Lower leg skin (tissue), 4 donors: ENCODE measurements at places on chromosomes 1 and 21.
A peak's percentile ranks its signal among the peaks of the same experiment; 100 is the strongest.

DNA sequence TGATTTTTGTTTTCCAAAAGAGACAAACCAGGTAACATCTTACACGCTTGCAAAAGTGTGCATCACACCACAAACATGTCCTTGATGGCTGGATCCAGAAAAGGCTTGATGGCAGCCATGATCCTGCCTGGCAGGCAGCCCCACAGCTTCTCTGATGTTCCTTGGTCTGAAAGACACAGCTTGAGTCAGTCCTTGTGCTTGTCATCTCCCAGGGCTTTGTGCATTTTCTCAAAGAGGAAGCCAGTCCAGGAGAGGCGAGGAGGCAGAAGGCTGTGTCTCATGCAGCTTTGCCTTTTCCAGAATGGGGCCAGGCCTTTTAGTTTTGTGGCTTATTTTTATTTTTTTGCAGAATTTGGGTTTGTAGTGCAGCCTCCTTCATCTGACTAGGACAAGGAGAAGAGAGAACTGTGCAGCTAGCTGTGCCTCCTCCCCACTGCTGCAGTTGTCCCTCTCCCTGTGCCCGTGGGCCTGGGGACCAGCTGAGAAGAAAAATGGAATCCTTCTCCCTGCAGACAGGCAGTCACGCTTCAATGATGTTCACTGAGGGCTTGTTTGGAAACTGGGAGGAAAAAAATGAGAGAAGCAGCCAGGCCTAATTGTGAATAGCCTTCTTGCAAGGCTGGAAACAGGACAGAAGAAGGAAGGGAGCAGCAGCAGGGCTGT is 7.4 kb downstream of the FNDC5 start:
- no peak for DNase-seq

DNA sequence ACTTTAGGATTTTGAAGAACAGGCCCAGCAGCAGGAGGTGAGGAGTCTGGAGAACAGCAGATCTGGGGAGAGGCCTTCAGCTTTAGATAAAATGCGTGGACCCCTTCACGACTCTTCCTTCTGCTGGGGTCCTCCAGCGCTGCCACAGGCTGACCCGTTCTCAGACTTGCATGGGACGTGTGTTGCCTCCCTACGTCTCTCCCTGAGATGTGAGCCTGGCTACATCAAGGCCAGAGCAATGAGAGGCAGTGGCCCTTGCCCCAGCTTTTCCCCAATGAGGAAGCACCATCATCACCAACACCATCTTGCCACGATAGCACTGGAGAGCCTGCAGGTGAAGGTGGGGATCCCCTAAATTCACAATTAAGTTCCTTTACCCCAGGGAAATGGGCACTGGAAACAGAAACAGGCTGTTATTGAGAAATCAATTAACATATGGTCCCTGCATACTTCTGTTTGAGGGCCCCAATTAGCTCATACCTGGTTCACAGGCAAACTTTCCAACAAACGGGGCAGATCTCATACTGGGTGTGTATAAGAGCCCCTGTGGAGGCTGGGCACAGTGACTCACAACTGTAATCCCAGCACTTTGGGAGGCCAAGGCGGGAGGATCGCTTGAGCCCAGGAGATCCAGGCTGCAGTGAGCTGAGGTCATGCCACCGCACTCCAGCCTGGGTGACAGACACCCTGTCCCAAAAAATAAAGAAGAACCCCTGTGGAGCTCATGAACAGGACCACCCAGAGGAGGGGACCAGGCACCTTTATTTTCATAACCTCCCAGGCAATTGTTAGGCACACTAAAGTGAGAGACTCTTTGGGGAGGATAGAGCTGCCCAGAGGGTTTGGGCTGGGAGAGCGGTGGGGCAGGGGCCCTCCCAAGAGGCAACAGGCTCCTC is 12.1 kb upstream of the ADAMTSL4 start:
- no peak for DNase-seq

DNA sequence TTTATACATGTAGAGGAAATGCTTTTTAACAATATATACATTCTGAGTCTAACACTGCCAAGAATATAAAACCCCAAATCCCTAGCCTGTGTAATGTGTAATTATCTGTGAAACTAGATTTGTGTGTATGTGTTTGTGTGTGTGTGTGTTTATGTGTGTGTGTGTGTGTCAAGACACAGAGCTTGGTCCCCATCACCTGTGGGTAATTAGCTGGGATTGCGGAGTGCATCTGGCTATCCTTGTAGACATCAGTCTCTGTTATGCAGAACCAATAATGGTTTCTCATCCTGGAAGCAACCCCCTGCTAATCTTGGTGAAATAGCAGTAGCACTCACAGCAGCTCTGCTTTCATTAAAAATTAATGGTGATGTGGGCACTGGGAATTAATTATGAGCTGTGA is 26.3 kb upstream of the ST6GALNAC3 start:
- DNase-seq = no peak

DNA sequence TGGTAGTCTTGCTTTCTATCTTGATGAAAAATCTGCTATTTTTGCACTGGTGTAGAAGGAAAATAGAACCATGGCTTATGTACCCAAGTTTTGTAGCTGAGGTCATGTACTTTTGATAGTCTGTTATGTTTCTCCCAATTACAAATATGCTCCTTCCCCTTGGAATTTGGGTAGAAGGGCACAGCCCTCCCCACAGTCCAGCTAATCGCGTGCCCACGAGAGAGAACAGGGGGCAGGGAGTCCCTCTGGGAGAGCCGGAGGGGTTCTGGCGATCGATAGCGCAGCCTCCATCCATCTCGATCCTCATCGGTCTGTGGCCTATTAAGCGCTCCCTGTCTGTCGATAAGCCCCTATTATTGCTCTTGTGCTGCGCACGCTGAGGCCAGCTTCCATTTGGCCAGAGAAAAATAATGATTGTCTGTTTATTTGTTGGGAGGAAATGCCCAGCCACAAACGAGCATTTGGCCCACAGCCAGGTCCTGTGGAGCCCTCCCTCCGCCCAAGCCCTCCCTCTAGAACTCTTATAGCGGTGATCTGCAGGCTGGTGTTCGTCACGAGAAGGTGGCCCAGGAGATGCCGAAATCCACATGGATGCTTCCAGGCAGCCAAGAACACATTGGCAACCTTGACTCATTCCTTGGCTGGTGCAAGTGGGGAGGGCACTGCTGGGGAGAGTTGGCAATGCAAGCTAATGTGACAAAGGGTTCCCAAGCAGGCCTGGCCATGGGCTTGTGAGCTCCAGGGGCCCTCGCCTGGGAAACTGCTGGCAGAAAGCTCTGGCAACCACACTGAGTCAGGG is 134.7 kb upstream of the TNR start:
- DNase-seq = no peak

DNA sequence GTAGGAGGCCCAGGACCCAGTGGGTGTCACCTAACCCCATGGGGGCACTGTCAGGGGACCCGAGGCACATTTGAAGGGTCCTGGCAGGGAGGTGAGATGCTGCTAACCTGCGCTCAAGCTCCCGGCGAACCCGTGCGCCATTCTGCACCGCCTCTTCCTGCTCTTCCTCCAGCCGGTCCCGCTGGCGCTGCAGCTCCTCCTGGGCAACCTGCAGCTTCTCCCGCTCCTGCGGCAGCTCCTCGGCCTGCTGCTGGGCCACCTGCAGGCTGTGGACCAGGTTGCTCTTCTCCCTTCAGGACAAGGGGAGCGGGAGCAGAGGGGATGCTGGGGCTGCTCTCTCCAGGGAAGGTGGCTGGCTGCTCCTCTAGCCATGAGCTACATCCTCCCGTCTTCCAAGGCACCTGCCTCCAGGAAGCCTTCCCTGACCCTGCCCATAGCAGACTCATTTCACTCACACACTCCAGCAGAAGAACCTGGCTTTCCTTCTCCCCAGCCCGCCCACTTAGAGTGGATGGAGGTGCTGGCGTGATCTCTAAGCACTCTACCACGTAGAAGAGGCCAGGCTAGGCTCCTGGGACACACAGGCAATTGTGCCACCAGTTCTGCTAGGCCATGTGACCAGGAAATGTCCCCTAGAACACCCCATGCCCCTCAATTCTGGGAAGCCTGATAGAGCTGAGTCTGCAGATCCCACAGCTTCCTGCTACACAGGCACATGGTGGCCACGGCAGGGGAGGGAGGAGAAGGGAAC is 15.2 kb upstream of the NBPF1 start:
- no peak for DNase-seq

GRCh38 chr1:17620448-17620847 is 81.0 kb downstream of the ARHGEF10L start:
- no peak for DNase-seq

DNA sequence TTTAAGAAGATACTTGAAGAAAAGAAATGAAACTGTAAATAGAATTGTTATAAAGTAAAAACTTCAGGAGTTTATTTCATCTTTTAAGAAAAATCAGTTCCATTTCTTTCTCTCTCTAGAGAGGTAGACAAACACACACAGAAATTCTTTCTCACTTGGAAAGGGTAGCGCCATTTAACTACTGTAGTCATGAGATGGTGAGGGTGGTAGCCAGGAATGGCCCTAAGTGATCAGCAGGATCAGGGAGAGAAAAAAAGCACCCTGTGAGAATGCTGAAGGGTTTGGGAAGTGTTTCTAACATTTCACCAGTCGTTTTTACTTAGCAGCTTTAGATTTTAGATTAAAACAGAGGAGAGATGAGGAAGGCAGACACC is 205.7 kb upstream of the RUNX1 start:
- no peak for DNase-seq

GRCh38 chr21:39675993-39676661 is 63.4 kb downstream of the B3GALT5 start:
- peak; percentile 72 for DNase-seq

DNA sequence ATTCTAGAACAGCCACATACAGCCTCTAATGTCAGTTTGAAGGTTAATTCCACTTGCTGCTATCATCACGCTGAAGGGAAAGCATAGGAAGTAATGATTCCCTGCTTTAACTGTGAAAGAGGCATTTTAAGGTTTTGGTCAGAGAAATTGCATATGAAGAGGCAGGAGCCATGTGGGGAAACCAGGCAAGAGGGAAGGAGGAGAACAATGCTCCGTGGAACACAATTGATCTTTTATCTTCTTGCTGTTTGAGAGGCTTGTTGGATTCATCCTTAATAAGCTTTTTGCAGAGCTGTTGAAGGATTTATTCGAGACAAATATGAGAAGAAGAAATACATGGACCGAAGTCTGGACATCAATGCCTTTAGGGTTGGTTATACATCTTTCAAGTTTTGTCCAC is 35.9 kb downstream of the SMAP2 start:
- DNase-seq = no peak

- DNase-seq = no peak
These were observed 132.6 kb downstream of the ETS2 start for GRCh38 chr21:38938343-38938742.

GRCh38 chr1:236457775-236458174 is 63.7 kb downstream of the EDARADD start:
- no peak for DNase-seq

DNA sequence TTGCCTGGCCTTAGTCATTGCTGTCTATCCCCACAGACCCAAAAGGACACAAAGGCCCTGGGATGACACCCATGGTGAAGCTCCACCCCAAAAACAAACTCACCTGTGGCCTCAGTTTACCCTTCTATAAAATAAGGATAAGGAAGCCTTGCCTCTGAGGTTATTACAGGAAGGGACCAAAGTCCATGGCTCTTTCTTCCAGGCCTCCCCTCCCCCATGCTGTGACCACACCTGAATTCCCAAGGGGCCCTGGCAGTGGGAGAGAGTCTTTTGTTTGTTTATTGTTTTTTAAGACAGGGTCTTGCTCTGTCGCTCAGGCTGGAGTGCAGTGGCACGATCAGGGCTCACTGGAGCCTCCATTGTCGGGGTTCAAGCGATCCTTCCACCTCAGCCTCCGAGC is 10.5 kb upstream of the TNFRSF25 start:
- no peak for DNase-seq
